Transverse colon (tissue), 4 donors: ENCODE measurements at places on chromosomes 6 and 20. TPM values are rescaled to one million over a fixed set of nuclear protein-coding genes. Genes with fewer than 3 reads are reported as not detected.
A peak's percentile ranks its signal among the peaks of the same experiment; 100 is the strongest.

The KCNQ2 gene
- 0.41 TPM for total RNA-seq

DNA sequence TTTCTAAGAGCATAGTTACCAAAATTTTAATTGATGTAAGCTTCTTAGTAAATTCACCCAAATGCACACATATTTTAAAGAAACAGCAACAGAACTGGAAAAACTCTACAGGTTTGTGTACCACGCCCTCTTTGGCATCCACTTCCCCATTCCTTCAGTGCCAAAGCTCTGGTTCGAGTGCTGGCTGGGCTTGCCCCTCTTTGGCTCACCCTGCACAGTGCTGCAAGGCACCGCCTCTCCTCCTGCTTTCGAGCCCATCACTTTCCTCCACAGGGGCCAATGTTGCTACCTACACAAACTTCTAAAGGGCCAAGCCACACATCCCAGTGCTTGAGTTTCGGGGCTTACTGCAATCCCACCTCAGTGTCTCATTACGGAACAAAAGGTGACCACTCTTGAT lies 9.6 kb downstream of the LRP11 start:
- no peaks in the 10 kb centered on the region for H3K27me3 ChIP-seq
- H3K4me1 ChIP-seq: peaks cover 3% of the 10 kb centered on the region
- no peaks in the 10 kb centered on the region for H3K36me3 ChIP-seq

- H3K4me1 ChIP-seq: no peaks in the 10 kb centered on the region
- no peak overlapping the region for H3K27ac ChIP-seq
- H3K27me3 ChIP-seq: no peaks in the 10 kb centered on the region
- H3K4me3 ChIP-seq: no peak overlapping the region
- no peaks in the 10 kb centered on the region for H3K36me3 ChIP-seq
Observed at GRCh38 chr6:146335336-146335735, 208.3 kb upstream of the RAB32 start.

- H3K27ac ChIP-seq: peak overlapping the region; percentile 31
- no peaks in the 10 kb centered on the region for H3K27me3 ChIP-seq
- H3K4me3 ChIP-seq: no peak overlapping the region
- H3K4me1 ChIP-seq: no peaks in the 10 kb centered on the region
- DNase-seq: no peak
Observed at GRCh38 chr6:74891349-74891831, 314.5 kb downstream of the COL12A1 start.

The MOG gene
- total RNA-seq: not detected

The OPRM1 gene
- total RNA-seq: not detected

The BMP2 gene
- 52.7 TPM for total RNA-seq

The RIN2 gene
- total RNA-seq: 67.0 TPM

- H3K4me3 ChIP-seq: no peak overlapping the region
- H3K27me3 ChIP-seq: peaks cover 10% of the 10 kb centered on the region
- no peaks in the 10 kb centered on the region for H3K4me1 ChIP-seq
- H3K27ac ChIP-seq: no peak overlapping the region
Observed at GRCh38 chr20:64247970-64248841, 7.3 kb upstream of the PCMTD2 start.

DNA sequence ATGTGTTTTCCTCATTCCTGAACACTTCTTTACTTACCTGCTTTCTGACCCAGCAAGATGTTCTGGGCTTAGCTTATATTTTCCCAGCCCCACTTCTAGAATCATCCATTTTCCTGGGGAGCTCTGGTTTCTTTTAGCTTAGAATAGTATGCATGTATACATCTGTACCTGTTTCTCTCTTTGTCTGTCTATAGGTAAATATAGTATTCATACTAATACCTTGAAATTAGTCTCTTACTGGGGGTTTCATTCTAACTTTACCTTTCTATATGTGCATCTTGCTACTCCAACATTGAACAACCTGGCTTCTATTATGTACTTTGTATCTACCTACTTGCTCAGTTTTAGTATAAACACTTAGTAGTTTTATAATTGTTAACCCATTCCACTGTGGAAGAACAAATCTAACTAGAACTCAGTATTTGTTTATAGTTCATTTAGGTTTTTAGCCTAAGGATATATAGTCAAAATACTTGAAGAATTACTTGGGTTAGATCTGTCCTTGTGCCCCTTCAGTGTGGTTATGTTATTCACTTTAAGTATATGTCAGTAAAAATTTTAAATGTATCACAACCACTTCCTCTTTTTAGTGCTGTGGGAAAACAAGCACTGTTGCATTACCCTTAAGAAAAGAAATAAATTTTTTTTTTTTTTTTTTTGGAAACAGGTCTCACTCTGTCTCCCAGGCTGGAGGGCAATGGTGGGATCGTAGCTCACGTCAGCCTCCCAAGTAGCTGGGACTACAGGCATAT lies 54.0 kb downstream of the ASXL1 start:
- H3K4me1 ChIP-seq: peaks cover 16% of the 10 kb centered on the region
- H3K27ac ChIP-seq: no peak overlapping the region
- no peak overlapping the region for H3K4me3 ChIP-seq
- no peaks in the 10 kb centered on the region for H3K36me3 ChIP-seq
- no peaks in the 10 kb centered on the region for H3K27me3 ChIP-seq

The SLC17A9 gene
- total RNA-seq: 2.8 TPM

The TRIM26 gene
- total RNA-seq: 92.0 TPM

GRCh38 chr6:75334266-75335040 lies 49.9 kb upstream of the TMEM30A start:
- no peak for DNase-seq
- no peaks in the 10 kb centered on the region for H3K36me3 ChIP-seq
- H3K27ac ChIP-seq: peak overlapping the region; percentile 17
- H3K27me3 ChIP-seq: no peaks in the 10 kb centered on the region

GRCh38 chr6:38151580-38152500 lies 332.3 kb downstream of the ZFAND3 start:
- no peak overlapping the region for H3K27ac ChIP-seq
- no peaks in the 10 kb centered on the region for H3K36me3 ChIP-seq
- DNase-seq: no peak
- no peaks in the 10 kb centered on the region for H3K27me3 ChIP-seq

DNA sequence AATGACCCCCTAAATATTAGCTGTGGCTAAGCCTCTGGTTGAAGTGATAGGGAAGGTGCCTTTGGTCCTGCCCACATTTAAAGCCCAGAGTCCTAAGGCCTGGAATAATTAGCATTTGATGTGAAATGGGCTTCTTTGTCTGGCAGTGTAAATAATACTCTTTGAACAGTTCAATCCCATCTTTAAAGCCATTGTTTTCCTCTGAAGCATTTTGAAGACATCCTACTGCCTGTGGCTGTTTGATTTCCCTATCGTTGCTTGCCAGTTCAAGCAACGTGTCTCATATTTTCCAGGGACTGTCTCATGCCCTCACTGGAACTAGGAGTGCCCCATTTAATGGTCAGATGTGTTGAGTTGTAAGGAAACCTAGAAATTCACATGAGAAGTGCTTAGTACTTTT lies 89.3 kb upstream of the BTN3A2 start:
- H3K36me3 ChIP-seq: no peaks in the 10 kb centered on the region
- no peaks in the 10 kb centered on the region for H3K27me3 ChIP-seq
- H3K4me1 ChIP-seq: no peaks in the 10 kb centered on the region
- no peak overlapping the region for H3K27ac ChIP-seq
- no peak for DNase-seq

DNA sequence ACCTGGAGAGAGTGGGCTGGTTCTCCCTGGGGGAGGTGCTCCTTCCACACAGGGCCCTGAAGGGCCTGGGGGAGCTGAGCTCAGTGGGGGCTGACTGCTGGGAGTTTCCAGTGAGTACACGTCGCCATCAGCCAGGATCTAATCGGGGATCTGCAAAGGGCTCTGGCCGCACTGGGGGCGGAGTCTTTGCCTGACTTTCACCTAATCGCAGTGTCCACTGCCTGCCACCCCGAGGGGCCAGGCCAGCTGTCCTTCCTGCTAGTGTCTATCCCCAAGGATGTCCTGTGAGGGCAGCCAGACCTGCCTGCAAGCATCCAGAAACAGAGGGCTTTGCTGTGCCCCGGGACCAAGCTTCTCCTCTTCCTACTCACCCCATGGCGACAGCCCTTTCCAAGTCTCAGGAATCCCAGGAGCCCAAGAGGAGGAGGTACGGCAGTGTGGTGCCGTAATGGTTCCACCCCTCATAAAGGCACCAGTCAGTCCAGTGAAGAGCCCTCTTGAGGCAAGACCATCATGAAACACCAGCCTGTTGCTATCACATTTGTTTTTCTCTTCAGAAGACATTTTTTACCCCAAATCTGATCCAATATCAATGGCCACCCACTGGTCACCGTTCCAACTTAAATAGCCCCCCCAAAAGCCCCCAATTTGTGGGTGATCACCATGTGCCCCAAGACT lies 243.1 kb upstream of the ECI2 start:
- H3K27me3 ChIP-seq: no peaks in the 10 kb centered on the region
- H3K36me3 ChIP-seq: no peaks in the 10 kb centered on the region
- DNase-seq: no peak
- H3K27ac ChIP-seq: no peak overlapping the region

The PAK5 gene
- not detected for total RNA-seq

The TSPO2 gene
- total RNA-seq: not detected

DNA sequence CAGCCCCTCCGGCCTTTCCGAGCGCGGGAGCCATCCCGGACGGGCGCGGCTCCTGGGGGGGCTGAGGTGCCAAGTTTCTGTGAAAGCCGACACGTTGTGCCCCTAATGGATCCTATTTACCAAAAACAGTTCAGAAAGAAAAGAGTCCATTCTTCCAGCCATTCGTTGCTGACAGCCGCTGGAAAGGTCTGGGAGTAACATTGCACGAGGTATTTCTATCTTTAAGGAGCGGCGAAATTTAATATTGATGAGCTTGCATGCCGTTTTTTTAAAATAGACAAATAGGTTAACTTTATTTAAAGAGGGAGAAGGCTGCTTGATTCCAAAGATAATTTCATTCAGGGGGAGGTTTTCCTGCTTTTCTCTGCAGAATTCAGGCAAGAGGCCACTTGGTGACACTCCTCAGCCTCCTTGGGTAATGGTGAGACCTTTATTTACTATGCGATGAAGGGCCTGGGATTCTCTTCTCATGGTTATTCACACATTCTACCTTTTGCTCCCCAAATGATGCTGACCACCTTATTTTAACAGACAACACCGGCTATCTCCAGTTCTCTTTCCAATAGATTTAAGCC lies 988 bp downstream of the TIAM2 start:
- H3K27ac ChIP-seq: no peak overlapping the region
- DNase-seq: no peak
- H3K4me1 ChIP-seq: peaks cover 12% of the 10 kb centered on the region
- peak overlapping the region; percentile 54 for H3K4me3 ChIP-seq
- no peaks in the 10 kb centered on the region for H3K36me3 ChIP-seq
- peaks cover 25% of the 10 kb centered on the region for H3K27me3 ChIP-seq

The AKAP7 gene
- 19.1 TPM for total RNA-seq

DNA sequence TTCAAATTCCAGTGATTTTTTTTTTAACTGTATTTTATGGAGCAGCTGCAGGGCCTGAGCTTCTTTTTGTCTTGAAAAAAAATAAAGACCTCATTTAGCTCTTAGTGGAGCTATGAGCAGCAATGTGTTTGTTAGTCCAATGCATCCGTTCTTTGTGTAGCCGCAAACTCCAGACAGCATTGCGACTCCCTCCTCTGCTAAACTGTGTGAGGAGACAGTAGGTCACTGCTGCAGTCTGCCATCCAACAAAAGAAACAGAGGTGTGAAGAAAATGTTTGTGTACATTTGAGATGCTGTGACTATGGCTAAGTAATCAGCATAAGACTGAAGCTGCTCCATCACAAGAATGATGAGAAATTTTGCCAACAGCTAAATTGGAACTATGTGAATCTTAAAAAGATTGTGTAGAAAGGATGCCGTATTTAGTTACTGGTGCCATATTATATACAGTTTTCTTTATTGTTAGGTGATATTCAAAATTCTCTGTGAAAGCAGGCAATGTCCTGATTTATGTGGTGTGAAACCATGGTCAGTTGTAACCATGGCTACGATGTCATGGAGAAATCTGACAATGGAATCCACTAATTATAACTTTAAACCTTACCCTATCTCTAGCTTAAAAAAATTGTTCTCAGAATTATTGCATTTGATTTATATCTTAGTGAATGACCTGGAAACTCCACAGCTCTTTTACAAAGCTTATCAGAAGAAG lies 428.8 kb upstream of the EPHA7 start:
- H3K4me1 ChIP-seq: no peaks in the 10 kb centered on the region
- H3K27me3 ChIP-seq: no peaks in the 10 kb centered on the region

GRCh38 chr6:161232010-161232409 lies 41.9 kb downstream of the AGPAT4 start:
- DNase-seq: no peak
- no peaks in the 10 kb centered on the region for H3K36me3 ChIP-seq
- H3K27ac ChIP-seq: no peak overlapping the region

The SLC17A4 gene
- 6.0 TPM for total RNA-seq

DNA sequence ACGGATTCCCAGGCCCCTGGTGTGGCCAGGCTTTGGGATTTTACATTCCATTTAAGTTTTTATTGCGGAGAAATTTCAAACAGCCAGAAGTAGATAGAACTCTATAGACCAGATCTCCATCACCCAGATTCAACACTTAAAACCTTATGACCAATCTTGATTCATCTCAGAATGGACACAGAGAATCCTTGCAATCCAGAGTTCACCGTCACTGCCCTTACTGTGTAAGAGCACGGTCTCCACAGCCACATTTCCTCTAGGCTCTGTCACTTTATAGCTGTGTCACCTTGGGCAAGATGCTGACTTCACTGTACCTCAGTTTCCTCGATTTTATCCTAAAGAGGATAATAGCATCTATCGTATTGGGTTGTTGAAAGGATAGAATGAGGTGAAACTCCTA lies 979 bp downstream of the ZNF133 start:
- H3K4me1 ChIP-seq: no peaks in the 10 kb centered on the region
- H3K36me3 ChIP-seq: no peaks in the 10 kb centered on the region
- no peaks in the 10 kb centered on the region for H3K27me3 ChIP-seq
- H3K27ac ChIP-seq: no peak overlapping the region

DNA sequence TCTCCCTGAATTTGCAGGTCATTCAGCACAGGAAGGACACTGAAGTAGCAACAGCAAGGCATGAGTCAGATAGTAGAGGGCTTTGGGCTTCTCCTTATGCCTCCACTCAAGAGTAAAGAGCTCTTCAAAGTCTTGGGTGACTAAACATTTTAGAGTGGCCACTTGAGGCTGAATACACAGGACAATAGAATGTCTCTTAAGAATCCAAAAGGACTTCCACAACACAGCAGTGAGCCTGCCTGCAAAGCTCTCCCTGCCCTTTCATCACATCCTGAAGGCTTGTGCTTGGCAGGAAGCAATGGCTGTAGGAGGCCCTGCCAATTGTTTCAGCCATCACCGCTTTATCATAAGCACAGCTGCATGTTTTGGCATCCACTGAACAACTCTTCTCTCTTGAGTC lies 36.8 kb downstream of the FOXQ1 start:
- no peak overlapping the region for H3K27ac ChIP-seq
- H3K4me3 ChIP-seq: no peak overlapping the region
- DNase-seq: peak; percentile 16
- no peaks in the 10 kb centered on the region for H3K36me3 ChIP-seq

DNA sequence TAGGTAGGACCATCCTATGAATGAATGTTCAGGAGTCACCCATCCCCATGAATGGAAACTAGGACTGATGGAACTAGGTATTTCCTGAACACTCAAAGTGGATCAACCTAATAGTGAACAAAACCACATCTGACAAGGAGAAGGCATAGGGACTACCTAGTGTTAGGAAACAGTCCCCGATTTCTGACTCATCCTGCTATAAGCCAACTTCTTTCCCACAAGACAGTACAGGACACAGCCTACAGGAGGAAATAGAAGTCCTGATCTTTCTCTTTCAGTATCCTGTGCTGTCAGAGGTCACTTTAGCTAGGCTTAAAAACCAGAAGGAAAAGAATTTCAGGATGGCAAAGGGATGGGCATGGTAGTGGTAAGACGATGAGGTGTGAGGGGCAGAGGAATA lies 19.5 kb upstream of the GMDS start:
- no peak overlapping the region for H3K27ac ChIP-seq
- H3K36me3 ChIP-seq: no peaks in the 10 kb centered on the region
- no peak overlapping the region for H3K4me3 ChIP-seq
- no peaks in the 10 kb centered on the region for H3K27me3 ChIP-seq
